ENCODE measurements at places on chromosomes 2 and 18.

- no peak for DNase-seq
Measured at GRCh38 chr2:154259030-154259429, 387.3 kb downstream of the GALNT13 start.

DNA sequence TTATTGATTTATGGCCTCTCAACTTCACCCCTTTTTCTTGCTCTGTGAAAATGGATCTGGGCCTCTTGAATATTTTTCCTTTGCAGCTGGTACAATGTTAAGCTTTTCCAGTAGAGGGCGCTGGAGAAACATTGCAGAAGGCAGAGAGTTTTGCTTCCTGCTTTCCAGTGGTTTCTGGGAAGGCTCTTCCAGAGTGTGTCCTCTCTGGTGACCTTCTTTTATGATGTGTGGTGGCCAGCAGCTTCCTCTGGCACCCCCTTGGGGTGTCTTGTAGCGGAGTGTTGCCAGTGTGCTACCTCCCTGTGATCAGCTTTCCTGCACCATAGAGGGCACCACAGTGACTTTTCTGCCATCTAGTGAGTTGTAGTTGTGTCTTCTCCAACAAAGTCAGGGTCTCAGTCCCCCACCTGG lies 25.4 kb upstream of the MGAT5 start:
- DNase-seq: no peak

- DNase-seq: no peak
Measured at GRCh38 chr2:162676515-162676914, 162.1 kb downstream of the KCNH7 start.

GRCh38 chr2:239887604-239888003 lies 137.5 kb downstream of the NDUFA10 start:
- DNase-seq: no peak

- no peak for DNase-seq
Measured at GRCh38 chr2:240182001-240182400, 41.5 kb upstream of the OTOS start.

GRCh38 chr2:230203110-230203676 lies 16.6 kb downstream of the SP110 start:
- no peak for DNase-seq

GRCh38 chr2:171547256-171547655 lies 25.0 kb downstream of the CYBRD1 start:
- no peak for DNase-seq

- DNase-seq: no peak
Measured at GRCh38 chr2:239323447-239323846, 77.4 kb downstream of the HDAC4 start.

DNA sequence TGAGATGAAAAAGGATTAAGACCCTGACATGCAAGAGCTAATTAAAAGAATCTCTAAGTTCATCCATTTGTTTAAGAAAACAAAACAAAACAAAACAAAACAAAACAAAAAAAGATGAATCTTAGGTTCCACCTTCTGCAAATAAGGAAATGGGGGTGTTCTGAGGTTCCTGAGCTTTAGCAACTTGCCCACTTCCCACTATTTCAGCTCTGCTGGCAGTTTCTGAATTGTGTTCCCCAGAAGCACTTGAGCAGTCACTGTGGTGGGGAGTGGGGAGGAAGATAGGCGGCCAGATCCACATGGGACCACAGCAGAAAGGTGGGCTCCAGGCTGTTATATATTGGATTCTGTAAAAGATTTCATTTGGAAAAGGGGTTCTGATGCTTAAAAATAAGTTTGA lies 20.3 kb downstream of the INO80C start:
- DNase-seq: no peak

- DNase-seq: no peak
Measured at GRCh38 chr2:30306522-30306921, 75.2 kb downstream of the LBH start.

GRCh38 chr2:212274215-212274614 lies 264.4 kb downstream of the ERBB4 start:
- DNase-seq: no peak

DNA sequence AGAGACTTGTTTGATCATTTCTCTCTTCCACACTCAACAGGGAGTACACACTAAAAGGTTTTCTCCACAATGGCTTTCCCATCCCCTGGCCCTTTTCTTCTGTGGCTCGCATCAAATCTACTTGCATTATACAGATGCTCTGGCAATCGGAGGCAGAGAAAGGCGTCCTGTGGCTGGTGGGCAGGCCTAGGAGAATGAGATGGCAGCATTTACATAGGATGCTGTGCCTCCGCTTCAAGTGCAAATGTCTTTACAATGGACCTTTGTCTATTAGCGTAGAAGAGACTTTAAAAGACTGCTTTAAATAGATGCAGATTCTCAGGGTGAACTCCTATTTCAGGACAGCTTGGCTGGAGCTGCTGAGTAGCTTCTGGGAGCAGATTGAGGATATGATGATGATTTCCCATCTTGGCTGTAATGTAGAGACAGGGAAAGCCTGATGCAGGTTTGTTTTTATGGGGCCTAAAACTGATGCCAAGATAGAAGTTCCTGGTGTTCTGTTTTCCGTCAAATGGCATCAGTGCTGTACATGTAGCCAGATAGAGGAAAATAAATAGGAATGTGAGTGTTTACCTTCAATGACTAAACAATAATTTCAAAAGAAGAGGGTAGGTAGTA lies 423.4 kb downstream of the RND3 start:
- no peak for DNase-seq

- DNase-seq: no peak
Measured at GRCh38 chr2:153140498-153140897, 338.1 kb downstream of the RPRM start.

DNA sequence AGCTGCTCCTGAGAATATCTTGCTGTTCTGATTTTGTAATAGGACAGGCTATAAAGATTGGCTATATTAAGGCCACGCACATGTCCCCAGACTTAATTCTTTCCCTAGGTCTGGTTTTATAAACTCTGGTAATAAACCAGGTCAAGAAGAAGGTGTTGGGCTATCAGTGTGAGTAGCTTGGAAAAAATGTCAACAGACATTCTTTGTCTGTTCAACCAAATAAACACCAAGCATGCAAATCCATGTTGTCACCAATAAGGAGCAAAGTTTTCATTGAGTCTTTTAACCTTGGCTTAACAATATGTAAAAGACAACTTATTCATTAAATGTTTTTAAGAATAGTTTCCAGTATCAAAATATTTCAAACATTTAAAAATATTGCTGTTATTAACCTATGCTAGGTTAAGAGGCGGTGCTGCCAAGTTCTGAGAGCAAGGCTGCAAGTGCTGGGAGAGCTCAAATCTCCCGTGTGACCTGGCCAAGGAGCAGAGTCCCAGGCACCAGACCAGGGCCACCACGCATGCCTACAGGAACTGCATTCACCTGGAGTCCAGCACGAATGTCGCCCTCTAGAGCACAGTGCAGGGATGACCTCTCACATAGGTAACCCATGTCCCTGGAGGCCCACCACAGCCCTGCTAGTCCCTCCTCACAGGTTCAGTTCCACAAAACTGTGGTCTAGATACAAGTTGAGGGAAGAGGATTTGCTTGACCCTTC lies 120.5 kb upstream of the POU3F3 start:
- DNase-seq: no peak

DNA sequence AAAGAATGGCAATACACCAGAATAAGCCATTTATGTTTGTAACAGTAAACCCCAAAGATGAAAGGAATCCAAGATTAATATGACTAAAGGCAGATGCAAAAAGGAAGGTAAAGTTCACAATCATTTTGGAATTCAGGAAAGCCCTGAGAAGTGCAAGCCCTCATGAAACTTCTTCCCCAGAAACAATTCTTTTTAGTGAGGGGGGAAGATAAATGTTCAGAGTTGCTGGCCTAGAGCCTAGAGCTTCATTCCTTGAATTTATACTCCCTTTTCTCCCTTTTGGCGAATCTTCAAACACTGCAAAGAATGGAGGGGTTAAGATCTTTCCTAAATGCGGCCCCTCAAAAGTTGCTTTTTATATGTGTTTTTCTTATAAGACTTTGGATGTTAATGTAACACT lies 368.8 kb downstream of the MEIS1 start:
- no peak for DNase-seq

- no peak for DNase-seq
Measured at GRCh38 chr2:226467221-226467620, 332.4 kb downstream of the IRS1 start.

- DNase-seq: no peak
Measured at GRCh38 chr2:69344305-69344704, 42.7 kb downstream of the GFPT1 start.

GRCh38 chr2:18849841-18850578 lies 260.6 kb upstream of the NT5C1B start:
- no peak for DNase-seq

DNA sequence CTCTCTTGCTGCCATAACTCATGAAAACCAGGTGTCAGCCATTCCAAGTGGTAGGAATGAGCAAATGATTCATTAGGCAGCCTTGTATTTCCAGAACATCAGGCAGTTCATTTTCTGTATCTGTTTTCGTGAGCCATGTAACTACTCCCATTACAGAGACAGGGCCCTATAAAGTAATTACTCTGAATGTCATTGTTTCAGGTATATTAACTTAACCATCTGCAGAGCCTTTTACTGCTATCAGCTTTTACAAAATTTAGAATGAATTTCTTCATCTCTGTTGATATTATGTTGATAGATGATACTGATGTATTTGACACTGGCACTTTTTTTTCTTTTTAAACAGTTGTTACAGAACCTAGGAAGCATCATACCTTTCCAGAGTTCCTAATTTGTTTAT lies 69.9 kb downstream of the MGAT5 start:
- no peak for DNase-seq

GRCh38 chr2:222610746-222611145 lies 45.1 kb downstream of the FARSB start:
- DNase-seq: no peak

- no peak for DNase-seq
Measured at GRCh38 chr18:63253014-63253413, 66.6 kb downstream of the BCL2 start.

DNA sequence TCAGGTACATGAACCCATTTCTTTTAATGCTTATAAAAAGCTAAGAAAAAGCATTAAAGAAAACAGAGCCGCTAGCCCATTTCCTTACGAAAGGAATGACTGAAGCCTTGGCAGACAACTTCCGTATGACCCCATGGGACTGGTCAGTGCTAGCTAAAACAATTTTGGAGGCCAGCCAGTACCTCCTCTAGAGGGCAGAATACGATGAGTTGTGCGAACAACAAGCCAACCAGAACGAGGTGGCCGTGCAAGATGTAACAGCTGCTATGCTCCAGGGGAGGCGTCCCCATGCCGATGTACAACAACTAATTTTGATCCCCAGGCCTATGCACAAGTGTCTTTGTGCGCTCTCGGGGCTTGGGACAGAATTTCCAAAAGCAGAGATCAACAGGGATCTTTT lies 16.7 kb downstream of the MAP3K2 start:
- DNase-seq: no peak

DNA sequence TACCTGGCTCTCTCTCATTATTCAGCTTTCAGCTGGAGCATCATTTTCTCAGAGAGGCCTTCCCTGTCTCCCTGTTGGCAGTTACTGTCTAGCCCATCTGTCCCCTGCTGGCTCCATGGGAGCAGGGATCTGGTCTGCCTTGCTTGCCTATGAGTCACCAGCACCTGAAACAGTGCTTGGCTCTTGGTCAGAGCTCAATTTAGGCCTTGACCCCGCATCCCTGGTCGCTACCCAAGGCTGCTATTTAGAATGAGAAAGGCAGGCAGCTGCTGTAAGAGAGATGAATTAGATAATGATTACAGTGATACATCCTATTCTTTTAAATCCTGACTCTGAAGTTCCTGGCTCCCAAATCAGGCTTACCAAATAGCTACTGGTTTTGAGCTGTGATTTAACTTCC lies 32.9 kb downstream of the KCNE4 start:
- DNase-seq: no peak

- DNase-seq: no peak
Measured at GRCh38 chr2:5520463-5520972, 171.7 kb upstream of the SOX11 start.

GRCh38 chr2:171630812-171631626 lies 56.2 kb upstream of the DYNC1I2 start:
- no peak for DNase-seq

DNA sequence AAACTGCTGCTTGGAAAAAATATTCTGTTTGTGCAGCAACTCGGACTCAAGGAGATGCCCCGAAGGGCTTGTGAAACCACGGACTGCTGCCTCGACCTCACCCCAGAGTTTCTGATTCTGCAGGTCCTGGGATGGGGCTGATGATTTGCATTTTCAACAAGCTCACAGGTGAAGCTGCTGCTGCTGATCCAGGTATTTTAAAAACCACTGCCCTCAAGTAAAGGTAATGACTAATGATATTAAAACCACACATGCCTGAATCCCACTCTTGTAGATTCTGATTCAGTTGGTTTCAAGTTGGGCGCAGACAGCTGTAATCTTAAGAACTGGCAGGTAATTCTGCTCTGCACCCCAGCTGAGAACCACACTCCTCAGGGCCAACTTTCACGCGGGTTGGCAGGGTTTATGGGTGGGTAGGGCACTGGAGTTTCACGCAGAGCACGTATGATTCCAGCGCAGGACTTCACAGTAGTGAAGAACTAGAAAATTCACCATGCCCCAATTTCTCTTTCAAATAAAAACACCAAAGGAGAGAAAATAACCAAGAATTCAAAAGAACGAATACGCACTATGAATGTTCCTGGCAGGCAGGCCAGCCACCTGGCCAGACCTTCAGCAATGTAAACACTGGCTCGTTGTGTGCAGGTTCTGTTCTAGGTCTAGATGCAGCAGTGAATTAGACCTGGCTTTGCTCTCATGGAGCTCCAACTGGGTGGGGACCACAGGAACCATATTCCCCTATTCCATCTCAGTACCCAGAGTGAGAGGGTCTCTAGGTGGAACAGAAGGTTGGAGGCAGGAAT lies 74.6 kb upstream of the ZFP36L2 start:
- DNase-seq: no peak

DNA sequence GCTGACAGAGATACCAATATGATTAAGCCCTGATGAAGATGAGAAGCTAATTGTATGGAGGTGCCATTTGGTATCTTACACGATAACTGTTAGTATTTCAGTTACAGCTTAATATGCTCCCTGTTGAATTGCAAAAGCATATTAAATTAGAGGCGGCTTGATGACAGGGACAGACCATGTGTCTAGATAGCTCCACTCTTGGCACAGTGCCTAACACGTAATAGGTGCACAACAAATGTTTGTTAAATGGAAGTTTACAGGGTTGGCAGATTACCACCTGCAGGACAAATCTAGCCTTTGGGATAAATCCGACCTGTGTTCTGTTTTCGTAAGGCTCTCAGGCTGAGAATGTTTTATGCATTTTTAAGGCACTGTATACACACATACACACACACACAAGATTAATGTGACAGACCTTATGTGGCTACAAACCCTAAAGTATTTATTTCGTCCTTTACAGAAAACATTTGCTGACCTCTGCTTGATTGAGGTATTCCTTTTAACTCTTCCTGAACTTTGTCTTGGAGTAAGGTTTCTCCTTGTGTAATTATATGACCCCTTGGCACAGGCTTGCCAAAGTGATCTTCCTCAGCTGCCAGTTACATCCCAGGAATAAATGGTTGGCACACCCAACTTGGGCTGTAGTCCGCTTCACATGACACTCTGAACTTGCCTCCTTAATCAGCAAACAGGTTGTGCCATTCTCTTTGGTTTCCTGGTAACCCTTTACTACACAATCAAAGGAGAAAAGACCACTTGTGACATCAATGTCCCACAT lies 348.9 kb downstream of the HRH4 start:
- DNase-seq: no peak
